Midbrain (tissue), 1 donor: ENCODE measurements at places on chromosomes 4 and X.
A peak's percentile ranks its signal among the peaks of the same experiment; 100 is the strongest.

DNA sequence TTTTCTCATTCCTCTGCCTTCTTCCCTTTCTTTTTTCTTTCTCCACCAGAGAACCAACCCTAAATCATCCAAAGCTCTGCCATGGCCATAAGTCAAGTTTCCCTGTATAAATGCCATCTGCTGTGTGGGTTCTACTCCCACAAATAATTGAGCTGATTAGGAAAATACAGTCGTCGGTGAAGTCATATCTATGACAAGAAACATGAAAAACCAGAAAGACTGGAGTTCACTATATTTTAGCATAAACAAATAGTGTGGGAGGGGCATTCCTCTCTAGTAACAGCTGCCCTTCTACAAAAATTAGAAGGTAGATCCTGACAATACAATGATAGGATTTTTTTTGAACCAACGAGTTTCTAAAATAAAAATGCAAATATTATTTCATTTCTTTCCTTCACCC, 48.8 kb downstream of the SPOCK3 start:
- no peak for DNase-seq

DNA sequence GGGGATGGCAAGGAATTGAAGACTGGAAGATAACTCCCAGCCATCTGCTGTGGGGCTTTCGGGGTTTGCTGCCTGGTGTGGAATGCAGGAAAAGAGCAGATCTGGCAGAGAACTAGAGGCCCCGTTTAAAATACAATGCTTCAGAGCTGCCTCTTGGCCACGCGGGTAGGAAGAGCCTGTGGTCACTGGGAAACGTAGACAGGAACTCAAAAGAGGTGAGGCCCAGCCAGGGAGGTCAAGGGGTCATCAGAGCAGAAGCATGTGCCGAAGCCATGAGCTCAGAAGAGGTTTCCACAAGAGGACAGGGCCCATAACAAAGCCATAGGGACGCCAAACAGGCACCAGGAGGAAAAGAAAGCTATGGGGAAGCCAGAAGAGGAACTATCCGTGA, 14.5 kb upstream of the STS start:
- DNase-seq: no peak

DNA sequence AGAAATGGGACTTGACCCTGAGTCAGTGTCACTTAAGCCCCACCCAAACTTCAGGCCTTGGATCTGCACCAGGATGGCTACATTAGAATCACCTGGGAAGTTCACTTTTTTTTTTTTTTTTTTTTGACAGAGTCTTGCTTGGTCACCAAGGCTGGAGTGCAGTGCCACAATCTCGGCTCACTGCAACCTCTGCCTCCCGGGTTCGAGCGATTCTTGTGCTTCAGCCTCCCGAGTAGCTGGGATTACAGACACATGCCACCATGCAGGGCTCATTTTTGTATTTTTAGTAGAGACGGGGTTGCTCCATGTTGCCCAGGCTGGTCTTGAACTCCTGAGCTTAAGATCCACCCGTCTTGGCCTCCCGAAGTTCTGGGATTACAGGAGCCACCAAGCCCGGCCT, 3.0 kb downstream of the NCBP2L start:
- DNase-seq: no peak

- DNase-seq: no peak
These were observed 586.1 kb upstream of the PITX2 start for GRCh38 chr4:111208970-111209369.

- no peak for DNase-seq
These were observed 87.1 kb upstream of the FAM9C start for GRCh38 chrX:13131396-13132137.

GRCh38 chr4:36919721-36920120, 324.8 kb upstream of the NWD2 start:
- no peak for DNase-seq

DNA sequence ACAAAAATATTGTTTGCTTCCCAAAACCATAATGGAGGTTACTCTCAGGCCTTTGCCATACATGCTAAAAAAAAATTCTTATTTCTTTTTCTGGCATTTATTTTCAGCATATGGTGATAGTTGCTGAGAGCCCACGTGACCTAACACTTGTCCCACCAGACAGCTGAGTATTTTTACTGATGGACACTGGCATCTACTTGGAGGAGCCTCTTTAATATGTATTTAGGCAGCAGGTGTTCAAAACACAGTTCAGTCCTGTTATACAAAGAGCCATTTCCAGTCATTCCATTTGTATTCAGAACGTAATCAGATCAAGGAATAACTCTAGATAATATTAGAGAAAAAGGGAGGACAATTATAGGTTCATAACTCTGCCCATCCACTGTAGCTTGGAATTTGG, 95.5 kb downstream of the CXCL13 start:
- no peak for DNase-seq

- DNase-seq: peak; percentile 1
These were observed 907.1 kb downstream of the FSTL5 start for GRCh38 chr4:161256716-161257115.

DNA sequence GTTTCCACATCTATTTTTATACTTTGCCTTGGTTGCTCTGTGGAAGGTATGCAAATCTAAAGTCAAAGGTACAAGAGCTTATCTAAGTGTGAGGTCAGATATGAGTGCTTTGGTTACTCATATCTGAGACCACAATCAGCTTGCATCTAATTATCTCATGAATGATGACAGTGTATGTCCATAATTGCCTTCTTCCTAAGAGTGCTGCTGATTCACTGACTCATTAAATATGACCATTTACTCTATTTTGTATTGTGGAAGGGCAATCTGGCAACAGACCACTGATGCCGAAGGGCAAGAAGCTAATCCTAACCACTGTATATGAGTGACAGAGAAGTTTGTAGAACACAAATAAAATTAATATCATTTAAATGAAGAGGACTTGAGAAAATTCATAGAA, 1190.2 kb upstream of the AGA start:
- no peak for DNase-seq

DNA sequence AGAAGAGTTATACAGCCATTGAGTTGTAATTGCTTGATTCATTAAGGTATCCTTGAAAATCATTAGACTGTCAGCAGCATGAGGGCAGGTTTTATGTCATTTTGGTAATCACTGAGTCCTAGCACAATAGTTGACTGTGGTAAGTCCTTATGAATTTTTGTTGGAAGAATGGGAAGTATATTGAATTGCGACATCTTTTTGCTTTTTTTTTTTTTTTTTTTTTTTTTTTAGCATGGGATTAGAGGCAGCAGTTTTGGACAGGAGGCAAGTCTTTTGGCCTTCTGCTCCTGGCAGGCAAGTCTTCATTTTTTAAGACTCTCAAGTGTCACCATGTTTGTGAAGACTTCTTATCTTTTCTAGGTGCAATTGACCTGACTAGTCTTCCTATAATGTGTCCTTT, 29.7 kb downstream of the PRRG1 start:
- DNase-seq: no peak

- no peak for DNase-seq
These were observed at the start of gene RAI2 for GRCh38 chrX:17860811-17861488. TSS of gene RAI2 (minus strand) at chrX:17861298. CDS start at chrX:17802010, 59,288 bp downstream.

DNA sequence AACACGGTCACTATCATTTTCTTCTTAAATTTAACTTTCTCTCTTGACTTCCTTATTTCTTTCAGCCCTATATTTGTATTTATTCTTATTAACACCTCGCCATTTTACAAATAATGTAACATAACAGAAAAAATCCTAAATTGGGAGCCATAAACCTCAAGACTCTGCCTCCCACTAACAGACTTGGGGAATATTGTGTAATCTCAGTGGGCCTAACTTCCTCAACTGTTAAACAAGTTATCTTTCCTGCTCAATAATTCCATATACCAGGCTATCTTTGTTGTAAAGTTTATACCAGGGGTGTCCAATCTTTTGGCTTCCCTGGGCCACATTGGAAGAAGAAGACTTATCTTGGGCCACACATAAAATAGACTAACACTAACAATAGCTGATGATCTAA, 26.2 kb downstream of the PRSS12 start:
- DNase-seq: no peak

- no peak for DNase-seq
These were observed 15.0 kb upstream of the TMEM164 start for GRCh38 chrX:109987884-109988283.

GRCh38 chrX:155071694-155072280, 479 bp downstream of the BRCC3 start:
- DNase-seq: no peak

GRCh38 chr4:84750260-84750959, 167.5 kb downstream of the CDS1 start:
- peak; percentile 74 for DNase-seq

DNA sequence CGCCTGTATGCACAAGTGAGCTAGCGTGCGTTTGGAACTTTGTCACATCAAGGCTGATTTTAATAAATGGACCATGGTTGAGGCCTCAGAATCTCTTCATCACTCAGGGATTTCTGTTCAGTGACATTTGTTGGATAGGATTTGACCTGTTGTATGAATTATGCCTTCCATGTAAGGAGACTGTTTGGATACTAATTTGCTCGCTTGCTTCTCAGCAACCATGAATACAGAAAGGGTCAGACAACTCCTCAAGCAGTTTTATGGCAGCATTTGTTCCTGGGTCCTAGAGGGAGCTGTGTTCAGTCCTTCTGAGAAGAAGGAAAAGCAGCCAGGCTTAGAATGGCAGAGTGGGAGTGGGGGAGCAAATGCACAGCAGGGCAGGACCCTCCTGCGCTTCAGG, 269.7 kb upstream of the LCORL start:
- DNase-seq: no peak

DNA sequence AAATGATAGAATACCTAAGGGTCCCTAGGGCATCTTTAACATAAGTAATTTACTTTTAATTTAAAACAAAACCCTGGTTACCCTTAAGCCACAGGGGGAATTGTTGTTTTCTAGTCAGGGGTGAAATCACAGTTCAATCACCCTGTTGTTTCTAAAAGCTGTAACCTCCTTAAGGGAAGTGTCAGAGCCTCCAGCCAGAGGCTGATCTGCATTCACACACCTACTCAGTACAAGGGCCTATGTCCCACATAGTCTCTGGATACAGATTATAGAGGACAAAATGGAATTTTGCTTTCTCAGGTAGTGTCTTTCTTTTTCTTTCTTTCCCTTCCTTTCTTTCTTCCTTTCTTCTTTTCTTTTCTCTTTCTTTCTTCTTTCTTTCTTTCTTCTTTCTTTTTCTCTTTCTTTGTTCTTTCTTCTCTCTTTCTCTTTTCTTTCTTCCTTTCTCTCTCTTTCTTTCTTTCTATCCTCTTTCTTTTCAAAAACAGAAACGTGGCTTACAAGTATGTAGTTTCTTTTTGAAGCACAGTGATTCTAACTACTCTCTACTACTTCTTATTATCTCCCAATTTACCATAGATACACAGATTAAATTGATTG, 31.1 kb upstream of the BMPR1B start:
- no peak for DNase-seq

DNA sequence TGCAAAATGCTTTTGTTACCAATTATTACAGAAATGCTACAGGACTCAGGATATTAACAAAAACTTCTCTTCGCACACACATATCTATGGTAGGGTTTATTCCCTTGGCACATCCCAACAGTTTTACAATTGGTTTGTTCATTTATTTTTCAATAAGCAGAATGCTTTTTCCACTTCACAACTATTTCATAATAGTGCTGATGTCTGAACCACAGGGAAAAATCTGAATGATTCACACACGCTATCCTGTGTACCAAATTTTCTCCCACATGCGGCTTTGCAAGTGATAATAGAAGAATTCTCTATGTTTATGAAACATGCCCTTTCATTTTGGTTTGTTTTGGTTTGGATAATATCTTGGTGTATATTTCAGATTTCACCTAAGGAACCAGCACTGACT, 725.7 kb upstream of the TENM3 start:
- no peak for DNase-seq

DNA sequence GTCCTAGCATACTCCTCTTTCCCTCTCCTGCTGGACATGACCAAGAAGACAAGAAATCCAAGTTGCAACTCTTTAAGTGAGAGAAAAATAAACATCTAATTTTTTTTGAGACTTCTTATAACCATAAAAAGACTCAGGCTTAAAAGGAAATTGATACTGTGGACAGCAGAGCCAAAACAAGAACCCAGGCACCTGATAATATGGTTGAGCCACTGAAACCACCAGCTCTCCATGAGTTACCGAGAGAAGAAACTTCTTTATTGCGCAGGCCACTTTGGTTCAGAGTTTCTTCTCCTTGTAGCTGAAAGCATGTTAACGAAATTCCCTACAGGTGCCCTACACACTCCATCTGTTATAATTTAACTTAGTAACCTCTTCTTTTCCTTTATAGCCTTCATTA, 11.3 kb upstream of the SPCS3 start:
- no peak for DNase-seq

GRCh38 chrX:70477734-70478075, 33.1 kb downstream of the DLG3 start:
- DNase-seq: no peak

DNA sequence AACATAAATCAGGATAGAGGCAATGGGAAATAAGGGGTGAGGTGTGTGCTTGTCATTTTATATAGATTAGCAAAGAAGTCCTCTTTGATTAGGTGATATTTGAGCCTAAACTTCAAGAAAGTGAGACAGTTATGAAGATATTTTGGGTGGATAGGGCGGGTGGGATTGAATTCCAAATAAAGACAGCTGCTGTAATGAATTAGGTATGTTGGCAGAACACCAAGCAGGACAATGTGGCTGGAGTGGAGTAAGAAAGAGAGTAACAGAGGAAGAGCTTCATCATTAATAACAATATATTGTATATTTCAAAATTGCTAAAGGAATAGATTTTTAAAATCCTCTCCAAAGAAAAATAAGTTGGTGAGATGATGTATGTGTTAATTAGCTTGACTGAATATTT, 91.0 kb upstream of the CENPE start:
- DNase-seq: no peak

DNA sequence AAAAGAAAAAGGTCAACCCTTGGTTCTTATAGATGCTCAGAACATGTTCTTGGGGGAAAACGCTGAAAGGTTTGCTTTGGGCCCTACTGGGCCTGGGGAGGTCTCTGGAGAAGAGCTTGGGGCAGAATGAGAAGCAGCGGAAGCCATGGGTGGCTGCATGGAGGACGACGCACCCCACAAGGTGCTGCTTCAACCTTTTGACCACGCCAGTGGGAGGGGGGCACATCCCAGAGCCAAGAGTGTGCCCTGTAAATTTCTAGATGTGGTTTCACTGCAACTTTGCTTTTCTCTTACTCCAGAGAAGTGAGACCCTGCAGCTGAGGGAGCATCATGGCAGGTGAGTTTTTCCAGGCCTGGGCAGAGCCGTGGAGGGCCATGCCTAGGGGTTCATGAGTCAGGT, 3.2 kb downstream of the PRRG3 start:
- DNase-seq: no peak

DNA sequence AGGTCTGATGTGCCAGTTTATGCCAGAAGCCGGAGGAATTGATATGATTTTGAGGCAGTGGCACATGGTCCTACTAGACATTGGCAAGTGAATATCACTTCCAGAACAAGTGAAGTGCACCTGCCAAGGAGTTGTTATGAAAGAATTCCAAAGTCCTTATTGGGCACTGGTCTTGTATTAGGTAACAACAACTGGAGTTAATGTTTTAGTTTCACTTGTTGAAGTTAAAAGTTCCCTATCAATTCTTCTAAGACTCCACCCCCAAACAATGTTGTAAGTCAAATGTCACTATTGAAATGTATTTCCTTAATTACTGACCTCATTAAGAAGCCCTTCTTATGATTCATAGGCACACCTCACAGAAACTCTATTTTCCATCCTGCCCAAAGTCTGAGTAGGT, 3.1 kb downstream of the TET2 start:
- no peak for DNase-seq
